ENCODE measurements at places on chromosomes 13 and 19.
A peak's percentile ranks its signal among the peaks of the same experiment; 100 is the strongest.

- DNase-seq: peak; percentile 42
These were observed 27.8 kb downstream of the CARM1 start for GRCh38 chr19:10899151-10899653.

DNA sequence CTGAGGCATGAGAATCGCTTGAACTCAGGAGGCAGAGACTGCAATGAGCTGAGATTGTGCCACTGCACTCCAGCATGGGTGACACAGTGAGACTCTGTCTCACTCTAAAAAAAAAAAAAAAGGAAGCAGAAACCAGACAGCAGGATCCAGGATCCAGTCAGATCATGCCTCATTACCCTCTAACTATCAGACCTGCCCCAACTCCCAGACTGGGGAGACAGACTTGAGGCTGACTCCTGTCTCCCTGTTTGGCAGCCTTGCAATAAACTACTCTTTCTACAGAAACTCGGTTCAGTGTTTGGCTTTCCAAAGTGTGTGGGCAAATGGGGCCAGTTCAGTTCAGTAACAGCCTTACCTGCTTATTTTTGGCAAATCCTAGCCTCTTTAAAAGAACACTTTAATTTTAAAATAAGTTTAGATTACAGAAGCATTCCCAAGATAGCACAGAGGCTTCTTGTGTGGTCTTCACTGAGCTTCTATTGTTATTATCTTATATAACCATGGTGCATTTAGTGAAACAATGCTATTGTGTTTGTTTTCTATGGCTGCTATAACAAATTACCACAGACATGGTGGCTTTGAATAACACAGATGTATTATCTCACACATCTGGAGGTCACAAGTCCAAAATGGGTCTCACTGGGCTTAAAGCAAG, 18.5 kb downstream of the RASL11A start:
- DNase-seq: no peak

- DNase-seq: no peak
These were observed 53.0 kb downstream of the LRCH1 start for GRCh38 chr13:46605825-46606554.

DNA sequence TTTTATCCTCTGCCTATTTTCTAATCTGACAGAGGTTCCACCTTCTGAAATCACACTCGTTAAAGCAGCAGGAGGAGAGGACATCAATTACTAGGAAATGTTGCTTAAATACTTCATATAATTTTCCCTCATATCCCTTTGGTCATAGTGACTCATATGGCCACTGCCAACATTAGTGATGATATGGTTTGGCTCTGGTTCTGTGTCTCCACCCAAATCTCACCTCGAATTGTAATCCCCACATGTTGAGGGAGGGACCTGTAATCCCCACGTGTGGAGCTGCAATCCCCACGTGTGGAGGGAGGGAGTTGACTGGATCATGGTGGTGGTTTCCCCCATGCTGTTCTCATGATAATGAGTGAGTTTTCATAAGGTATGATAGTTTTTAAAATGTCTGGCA, 618.4 kb upstream of the SLITRK5 start:
- DNase-seq: no peak

- DNase-seq: no peak
These were observed 322.3 kb downstream of the EFNB2 start for GRCh38 chr13:106213028-106213757.

DNA sequence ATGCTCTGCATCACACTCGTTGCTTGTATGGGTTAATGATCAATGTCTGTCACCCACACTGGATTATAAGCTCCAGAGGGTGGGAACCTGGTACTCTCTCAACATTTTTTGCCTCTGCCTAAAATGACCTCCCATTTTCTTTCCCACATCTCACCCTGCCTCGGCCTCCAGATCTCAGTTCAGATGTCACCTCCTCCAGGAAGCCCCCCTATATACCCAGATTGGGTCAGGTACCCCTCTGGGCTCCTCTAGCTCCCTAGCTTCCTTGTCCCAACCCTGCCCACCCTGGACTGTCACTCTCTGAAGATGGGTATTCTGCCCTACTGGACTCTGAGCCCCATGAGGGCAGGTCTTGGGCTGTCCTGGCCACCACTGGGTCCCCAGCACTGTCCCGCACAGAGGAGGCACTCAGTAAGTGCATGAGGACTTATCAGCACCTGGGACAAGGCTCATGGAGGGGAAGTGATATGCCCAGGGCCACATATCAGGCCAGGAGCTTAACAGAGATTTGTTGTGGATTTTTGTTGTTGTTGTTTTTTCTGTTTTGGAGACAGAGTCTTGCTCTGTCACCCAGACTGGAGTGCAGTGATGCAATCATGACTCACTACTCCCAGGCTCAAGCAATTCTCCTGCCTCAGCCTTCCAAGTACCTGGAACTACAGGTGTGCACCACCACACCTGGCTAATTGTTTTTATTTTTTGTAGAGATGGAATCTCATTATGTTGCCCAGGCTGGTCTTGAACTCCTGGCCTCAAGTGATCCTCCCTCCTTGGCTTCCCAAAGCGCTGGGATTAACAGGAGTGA, 23.8 kb downstream of the PRKD2 start:
- DNase-seq: no peak

DNA sequence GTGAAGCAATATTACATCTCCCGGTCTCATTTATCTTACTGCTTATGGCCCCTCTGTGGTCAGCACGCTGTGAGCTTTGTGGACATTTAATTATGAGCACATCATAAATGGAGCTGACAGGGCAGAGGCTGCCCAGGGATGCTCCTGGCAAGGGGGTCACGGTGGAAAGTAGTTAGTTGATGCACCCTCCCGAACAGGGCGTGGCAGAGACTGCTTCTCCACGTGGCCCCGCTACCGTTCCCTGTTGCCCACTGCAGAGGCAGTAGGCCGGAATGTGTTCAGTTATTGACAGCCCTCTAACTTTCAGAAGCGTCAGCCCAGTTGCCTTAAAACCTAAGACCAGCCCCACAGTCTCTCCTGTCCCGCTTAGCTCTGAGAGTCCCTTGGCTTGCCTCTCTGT, 180.3 kb upstream of the ZNF507 start:
- no peak for DNase-seq

DNA sequence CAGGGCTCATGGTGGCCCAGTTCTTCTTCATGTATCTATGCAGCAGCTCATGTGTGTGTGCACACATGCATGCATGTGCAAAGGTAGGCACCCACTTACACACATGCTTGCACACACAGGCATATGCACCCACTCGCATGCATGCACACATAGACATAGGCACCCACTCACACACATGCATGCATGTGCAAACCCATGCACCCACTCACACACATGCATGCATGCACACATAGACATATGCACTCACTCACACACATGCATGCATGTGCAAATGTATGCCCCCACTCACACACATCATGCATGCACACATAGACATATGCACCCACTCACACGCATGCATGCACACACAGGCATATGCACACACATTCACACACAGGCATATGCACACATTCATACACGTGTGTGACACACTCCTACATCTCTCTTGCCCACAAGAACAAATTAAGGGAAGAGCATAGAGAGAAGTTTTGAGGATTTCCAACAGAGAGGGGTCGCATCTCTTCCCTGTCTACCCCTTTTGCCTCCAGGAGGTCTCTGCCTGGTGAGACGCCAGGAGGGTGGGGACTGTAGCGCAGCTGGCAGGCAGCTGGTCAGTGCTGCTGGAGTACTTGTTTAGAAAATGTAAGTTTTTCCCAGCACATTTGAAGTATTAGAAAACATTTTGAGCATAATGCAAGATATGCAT, 63.9 kb upstream of the ARHGEF7 start:
- DNase-seq: no peak

DNA sequence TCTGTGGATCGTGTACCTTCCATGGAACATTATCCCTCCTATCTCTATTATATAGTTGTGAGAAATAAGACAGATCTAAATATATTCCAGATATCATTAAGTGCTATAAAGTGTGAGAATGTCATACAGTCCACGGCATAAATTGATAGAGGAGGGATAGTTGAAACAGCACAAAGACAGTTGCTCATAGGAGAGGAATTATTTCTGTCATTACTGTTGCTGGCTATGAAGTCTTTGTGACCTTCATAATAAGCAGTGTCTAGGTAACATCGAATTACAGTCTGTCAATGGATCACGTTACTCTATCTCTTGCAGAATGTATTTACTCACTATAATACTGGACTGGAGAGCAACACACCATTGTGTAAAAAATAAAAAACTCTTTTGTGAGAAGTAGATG, 671.5 kb upstream of the PCDH20 start:
- DNase-seq: no peak

GRCh38 chr19:32876919-32877285, 7.3 kb upstream of the SLC7A9 start:
- no peak for DNase-seq

DNA sequence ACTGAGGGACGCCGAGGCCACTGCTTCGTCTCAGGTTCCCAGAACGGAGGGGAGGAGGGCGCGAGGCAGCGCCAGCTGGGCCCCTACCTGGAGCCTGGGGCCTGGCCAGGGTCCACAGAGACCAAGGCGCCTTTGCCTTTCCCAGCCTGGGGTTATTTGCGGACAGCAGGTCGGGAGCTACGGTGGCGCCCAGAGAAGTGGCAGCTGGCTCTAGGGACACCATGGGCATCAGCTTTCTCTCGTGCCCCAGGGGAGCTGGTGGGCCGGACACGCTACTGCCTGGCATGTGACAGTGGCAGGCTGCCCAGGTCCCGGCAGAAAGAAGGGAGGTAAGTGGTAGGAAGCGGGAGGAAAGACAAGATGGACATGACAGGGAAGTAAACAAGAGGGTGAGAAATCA, 19.0 kb downstream of the AKT2 start:
- DNase-seq: peak; percentile 87

DNA sequence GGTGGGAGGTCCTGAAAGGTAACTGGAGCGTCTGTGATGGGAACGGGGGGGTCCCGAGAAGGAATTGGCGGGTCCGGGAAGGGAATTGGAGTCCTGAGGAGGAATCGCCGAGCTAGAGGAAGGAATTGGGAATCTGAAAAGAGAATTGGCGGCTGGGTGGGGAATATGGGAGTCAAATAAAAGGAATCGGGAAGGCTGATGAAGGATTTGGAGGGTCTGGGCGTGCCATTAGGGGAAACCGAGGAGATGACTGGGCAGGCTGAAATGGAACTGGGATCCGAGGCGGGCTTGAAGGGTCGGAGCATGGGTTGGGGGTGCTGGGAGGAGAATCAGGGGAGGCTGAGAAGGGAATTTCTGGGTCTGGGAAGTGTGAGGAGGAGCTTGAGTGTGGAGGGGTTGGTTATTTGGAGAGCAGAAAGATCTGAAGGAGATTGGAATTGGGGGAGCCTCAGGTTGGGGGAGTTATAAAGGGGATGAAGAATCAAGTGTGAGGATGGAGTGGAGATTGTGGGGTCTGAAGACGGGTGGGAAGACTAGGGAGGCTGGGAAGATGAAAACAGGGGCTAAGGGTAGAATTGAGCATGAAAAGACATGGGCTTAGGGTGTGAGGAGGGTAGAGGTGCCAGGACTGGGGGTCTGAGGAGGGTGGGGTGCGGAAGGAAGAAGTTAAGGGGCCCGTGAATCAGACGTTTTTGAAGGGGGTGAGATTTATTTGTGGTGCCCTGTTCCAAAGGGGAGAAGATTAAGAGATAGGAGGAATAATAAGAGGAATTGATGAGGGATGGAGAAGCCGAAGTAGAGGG, 718 bp downstream of the ACTN4 start:
- DNase-seq: peak; percentile 35

DNA sequence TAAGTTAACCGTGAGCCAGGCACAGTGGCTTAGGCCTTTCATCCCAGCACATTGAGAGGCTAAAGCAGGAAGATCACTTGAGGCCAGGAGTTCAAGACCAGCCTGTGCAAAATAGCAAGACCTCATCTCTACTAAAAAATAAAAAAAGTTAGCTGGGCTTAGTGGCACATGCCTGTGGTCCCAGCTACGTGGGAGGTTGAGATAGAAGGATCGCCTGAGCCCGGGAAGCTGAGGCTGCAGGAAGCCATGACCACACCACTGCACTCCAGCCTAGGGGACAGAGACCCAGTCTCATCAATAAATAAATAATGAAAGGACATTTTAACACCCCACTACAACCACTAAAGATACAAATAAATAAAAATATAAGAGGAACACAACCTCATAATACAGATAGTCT, 21.6 kb downstream of the LSM14A start:
- no peak for DNase-seq

GRCh38 chr13:112867301-112867711, 101.7 kb upstream of the MCF2L start:
- DNase-seq: no peak

DNA sequence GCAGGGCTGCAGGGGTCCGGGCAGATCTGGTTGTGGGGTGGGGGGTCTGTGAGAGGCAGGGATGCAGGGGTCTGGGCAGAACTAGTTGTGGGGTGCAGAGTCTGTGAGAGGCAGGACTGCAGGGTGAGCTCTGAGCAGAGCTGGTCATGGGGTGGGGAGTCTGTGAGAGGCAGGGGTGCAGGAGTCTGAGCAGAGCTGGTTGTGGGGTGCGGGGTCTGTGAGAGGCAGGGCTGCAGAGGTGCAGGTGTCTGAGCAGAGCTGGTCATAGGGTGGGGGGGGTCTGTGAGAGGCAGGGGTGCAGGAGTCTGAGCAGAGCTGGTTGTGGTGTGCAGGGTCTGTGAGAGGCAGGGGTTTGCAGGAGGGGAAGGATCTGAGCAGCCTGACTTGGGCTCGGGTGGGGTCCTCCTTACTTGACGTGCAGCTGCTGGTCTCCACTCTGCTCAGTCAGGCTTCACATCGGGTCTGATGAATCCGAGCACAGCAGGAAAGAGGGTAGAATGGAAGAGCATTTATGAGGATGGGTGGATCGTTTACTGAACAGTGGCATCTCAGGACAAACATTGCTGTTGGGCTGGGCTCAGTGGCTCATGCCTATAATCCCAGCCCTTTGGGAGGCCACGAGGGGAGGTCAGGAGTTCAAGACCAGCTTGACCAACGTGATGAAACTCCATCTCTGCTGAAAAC, 31.2 kb downstream of the IGFL2 start:
- no peak for DNase-seq

DNA sequence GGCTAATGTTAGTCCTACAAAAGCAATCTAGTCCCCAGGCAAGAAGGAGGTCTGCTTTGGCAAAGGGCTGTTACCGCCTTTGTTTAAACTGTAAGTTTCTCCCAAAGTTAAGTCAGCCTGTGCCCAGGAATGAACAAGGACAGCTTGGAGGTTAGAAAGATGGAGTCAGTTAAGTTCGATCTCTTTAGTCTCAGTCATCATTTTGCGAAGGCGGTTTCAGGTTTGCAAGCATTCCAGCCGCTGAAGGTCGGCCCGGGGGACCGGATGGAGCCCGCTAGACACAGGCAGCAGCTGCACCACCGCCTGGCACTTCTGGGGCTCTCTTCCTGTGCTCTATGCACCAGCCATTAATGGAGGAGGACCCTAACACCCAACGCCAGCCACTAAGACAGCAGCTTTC, 91.3 kb downstream of the STK24 start:
- no peak for DNase-seq

- DNase-seq: no peak
These were observed 135.2 kb downstream of the PTPRS start for GRCh38 chr19:5205381-5205780.

- peak; percentile 7 for DNase-seq
These were observed 44.9 kb upstream of the USPL1 start for GRCh38 chr13:30572859-30573275.

DNA sequence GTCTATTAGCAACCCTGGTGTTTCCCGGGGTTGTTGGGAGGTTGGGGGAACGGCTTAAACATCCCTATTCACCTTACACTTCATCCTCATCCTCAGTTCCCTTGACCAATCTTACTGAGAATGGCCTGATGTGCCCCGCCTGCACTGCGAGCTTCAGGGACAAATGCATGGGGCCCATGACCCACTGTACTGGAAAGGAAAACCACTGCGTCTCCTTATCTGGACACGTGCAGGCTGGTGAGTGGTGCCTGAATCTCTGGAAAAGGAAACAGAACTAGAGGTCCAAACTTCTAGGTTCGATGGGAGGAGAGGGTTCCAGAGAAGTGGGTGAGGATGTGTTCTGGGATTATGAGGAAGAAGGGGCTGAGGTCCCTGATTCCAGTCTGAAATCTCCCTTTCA, 5.9 kb downstream of the PINLYP start:
- DNase-seq: no peak
